CD4-positive, alpha-beta T cell treated with Interleukin-17A for 4 hours (primary cell): ENCODE measurements at places on chromosomes 16 and 17.
A peak's percentile ranks its signal among the peaks of the same experiment; 100 is the strongest.

DNA sequence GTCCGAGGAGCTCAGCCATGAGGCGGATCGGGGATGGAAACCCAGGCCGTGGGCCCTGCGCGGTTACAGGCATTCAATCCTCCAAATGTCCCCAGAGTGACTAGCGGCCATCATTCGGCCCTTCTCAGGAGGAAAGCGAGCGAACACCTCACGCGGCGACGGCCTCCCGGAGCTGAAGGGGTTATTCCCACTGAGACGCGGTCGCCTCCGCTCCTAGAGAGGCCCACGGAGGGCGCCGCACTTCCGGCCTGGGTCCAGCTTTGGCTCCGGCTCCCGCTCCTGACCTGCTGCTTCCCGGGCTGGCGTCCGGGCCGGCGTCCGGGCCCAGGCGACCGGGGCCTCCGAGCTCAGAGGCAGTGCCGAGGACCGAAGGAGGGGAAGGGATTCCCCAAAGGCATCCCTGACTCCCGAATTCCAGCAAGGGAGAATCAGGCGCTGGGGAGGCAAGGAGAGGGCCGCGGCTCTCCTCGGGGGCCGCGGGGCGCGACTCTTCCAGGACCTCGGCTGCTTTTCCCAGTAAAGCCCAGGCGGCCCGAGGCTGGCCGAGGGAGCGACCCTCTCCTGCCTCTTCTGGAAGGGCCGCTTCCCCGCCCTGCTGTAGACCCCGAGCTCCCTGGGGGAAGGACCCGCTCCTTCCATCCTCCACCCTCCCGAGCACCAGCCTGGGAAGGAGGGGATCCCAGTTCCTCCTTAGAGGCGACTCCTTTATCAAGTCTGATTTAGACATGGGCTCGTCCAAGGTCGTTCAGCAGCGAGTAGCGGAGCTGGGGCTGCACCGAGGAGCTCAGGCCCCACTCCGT, 18.6 kb upstream of the ZNF629 start:
- peak; percentile 77 for DNase-seq

GRCh38 chr16:89422527-89422904, 67.8 kb downstream of the ANKRD11 start:
- DNase-seq, result peak; percentile 55

GRCh38 chr16:88886845-88887521, 20.5 kb upstream of the PABPN1L start:
- DNase-seq, result no peak

DNA sequence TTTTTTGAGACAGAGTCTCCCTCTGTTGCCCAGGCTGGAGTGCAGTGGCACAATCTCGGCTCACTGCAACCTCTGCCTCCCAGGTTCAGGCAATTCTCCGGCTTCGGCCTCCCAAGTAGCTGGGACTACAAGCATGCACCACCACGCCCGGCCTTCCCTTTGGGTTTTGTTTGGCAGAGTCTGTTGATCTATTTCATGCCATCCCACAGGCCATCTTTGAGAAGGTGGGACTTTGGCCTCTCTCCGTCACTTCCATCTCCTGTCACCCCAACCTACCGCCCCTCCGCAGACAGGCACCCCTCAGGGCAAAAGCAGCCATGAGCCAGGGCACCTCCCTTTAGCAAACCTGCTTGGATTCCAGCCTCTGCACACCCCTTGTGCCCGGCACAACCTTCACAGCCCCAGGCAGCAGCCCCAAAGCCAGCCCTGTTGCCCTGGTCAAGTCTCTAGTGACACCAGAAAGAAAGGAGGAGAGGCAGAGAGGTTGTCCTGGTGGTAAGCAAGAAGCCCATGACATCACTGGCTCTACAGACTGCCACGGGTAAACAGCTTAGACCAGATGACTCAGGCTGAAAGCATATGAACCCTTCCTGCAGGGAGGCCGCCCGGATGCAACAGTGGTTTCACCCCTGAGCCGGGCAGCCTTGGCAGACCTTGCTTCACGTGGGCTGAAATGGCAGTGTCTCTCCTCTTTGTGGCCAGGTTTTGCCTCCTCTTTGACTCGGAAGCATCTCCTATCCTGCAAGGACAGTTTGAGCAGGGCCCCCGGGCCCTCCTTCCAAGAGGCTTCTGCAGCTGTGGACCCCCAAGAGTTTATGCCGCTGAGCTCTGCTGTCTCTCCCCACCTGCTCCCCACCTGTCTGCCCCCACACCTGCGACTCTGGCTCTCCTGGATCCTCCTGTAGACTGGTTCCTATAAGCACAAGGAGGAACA, 8.1 kb upstream of the TIMP2 start:
- peak; percentile 53 for DNase-seq

DNA sequence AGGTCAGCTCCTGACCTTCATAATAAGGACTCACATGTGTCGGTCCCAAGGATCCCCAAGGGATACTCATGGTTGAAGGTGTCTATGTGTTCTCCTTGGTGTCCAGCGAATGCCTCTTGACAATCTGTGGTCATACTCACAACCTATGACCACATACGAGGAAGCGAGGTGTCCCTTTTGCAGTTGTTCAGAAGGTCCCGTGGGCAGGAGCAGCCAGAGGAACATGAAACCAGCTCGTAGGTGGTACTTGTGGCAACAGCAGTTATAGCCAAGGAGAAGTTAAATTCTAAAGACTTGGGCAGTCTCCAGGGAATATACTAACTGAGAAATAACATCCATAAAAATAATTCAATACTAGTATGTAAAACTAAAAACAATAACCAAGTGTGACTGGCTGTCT, 685.3 kb downstream of the WWOX start:
- DNase-seq, result no peak

- DNase-seq, result no peak
Observed at GRCh38 chr17:13833921-13834320, 232.2 kb upstream of the HS3ST3A1 start.

DNA sequence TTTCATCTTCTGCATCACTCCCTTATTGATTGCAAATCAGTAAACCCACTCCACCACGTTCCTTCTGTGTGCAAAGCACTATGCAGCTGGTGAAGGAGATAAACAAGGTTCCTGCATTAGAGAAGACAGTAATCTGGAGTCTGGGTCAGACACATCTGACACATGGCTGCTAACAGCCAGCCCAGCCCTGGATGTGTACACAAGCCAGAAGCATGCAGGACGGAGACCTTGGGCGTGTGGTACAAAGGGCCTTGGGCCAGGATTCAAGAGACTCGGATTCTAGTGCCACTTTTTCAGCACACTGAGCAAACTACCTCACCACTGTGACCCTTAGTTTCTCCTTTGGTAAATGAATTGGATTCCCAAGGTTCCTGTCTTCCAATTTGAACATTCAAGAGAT, 86.6 kb upstream of the DNAH9 start:
- no peak for DNase-seq

- DNase-seq, result no peak
Observed at GRCh38 chr17:44367231-44367979, 3.8 kb upstream of the FAM171A2 start.

- peak; percentile 10 for DNase-seq
Observed at GRCh38 chr16:80852261-80852872, 48.0 kb upstream of the CDYL2 start.

- no peak for DNase-seq
Observed at GRCh38 chr17:27918498-27918897, 25.3 kb upstream of the LYRM9 start.

- DNase-seq, result no peak
Observed at GRCh38 chr17:6047966-6048365, 22.2 kb upstream of the WSCD1 start.

GRCh38 chr17:332023-332422, 20.6 kb downstream of the RPH3AL start:
- DNase-seq, result no peak
